Airway epithelial cell (primary cell): ENCODE measurements at places on chromosomes 2 and 18. TPM values are rescaled to one million over a fixed set of nuclear protein-coding genes. Genes with fewer than 3 reads are reported as not detected.

The POTEC gene
- total RNA-seq = not detected in 2 replicates

The REG1B gene
- not detected in 2 replicates for total RNA-seq

The SERPINB12 gene
- 0.28 TPM in 1 of 2 replicates, not detected in the other for total RNA-seq

The MAP3K19 gene
- not detected in 2 replicates for total RNA-seq

The TPRKB gene
- 35.1 and 36.7 TPM in 2 replicates for total RNA-seq

The EPAS1 gene
- total RNA-seq = 137 and 155 TPM in 2 replicates

The FBXO15 gene
- total RNA-seq = 1.1 TPM in 1 of 2 replicates, not detected in the other
